ENCODE measurements at places on chromosomes 1 and 21.

- no peak for DNase-seq
Measured at GRCh38 chr1:40582116-40582515, 50.7 kb downstream of the ZNF684 start.

- no peak for DNase-seq
Measured at GRCh38 chr1:215358356-215358755, 208.7 kb upstream of the KCTD3 start.

DNA sequence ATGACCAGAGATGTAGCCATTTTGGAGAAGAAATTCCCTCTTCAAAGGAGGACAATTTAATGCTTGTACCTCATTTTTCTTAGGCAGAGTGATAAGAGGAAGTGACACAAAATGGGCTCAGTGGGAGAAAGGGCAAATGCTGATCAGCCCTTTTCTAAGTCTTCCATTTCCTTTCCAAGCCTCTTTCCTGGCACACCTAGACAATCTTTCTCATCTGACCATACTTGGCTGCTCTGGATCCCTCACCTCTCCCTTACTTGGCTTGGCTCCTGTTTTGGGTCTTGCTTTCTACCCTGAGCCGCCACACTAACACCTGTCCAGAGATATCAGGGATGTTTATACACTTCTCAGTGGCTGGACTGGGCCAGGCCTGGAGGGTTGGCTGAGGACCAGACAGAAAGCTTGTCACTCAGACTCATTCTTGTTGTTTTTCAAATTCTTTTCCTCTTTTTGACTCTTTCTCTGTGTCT is 13.1 kb downstream of the TXNIP start:
- no peak for DNase-seq

GRCh38 chr1:2493218-2493617 is 17.1 kb downstream of the PLCH2 start:
- DNase-seq: no peak

GRCh38 chr1:201697174-201697573 is 131.8 kb upstream of the IPO9 start:
- no peak for DNase-seq

- peak; percentile 16 for DNase-seq
Measured at GRCh38 chr1:246730839-246731238, 6.6 kb downstream of the SCCPDH start.

GRCh38 chr1:24541711-24542346 is 14.1 kb upstream of the NCMAP start:
- no peak for DNase-seq

DNA sequence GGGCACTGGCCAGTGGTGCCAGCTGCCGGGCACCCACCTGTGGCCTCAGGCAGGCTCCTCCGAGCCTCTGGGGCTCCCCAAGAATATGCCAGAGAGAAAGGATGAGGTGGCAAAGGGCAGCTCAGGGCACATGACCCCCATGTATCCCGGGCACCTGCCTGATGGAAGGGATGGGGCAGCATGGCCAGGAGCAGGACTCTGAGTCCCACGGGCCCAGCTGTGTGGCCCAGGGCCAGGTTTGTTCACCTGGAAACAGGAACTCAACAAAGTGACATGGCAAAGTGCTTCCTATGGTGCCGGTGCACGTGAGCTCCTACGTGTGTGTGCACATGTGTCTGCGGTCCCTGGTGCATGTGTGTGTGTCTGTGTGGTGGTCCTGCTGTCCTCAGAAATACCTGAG is 9.5 kb upstream of the GPR153 start:
- no peak for DNase-seq

DNA sequence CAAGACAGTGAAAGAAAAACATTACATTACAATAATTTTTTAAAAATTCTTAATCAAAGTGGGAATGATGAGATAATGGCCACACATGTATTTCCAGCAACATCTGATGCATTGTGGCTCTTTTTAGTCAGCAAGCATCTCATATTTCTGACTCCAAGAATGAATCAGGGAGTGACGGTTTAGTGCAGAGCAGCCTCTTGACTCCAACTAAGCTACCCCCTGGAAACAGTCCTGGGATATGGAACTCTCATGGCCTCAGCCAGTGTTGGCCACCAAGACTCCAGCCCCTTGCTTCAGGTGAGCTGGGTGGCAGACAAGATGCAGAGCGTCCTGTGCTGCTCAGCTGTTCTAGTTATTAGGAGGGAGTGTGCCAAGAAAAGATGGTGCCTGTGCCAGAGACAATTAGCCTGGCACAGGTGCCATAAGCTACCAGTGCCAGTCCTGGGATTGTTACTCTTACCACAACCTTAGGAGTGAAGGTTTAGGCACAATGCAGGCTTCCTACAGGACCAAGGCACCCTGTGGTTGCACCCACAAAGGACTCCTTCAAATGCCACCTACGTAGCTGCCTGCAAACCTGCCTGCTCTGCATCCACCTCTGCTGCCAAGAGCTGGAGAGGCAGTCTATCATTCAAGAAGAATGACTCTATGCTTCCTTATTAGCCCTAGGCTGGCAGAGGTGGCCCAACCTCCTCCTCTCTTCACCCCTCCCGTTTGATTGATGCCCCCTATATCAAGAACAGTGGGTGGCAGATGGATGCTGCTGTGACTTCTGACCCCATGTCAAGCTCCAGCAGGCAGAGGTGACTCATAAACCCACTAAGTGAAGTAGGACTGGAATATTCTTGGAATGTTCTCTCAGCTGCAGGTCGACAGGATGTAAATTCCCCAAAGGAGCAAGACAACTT is 6.0 kb upstream of the SEC16B start:
- DNase-seq: no peak

GRCh38 chr1:171270806-171271205 is 22.5 kb downstream of the FMO1 start:
- no peak for DNase-seq

DNA sequence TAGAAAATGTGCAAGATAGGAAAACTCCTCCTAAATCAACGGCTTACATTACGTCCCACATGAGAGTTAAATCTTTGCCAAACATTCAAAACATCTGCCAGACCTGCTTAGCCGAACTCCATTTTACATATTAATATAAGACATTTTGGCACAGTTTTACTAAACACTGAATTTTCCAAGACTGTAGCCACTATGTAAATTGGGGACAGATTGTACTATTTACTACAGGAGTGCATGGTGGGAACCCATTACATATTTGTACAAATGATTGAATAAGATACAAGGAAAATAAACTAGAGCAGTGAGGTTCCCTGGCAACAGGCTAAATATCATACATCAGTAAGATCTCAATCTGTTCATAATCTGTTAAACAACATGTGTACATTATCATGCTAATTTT is 1234.4 kb downstream of the KCNT2 start:
- DNase-seq: no peak

DNA sequence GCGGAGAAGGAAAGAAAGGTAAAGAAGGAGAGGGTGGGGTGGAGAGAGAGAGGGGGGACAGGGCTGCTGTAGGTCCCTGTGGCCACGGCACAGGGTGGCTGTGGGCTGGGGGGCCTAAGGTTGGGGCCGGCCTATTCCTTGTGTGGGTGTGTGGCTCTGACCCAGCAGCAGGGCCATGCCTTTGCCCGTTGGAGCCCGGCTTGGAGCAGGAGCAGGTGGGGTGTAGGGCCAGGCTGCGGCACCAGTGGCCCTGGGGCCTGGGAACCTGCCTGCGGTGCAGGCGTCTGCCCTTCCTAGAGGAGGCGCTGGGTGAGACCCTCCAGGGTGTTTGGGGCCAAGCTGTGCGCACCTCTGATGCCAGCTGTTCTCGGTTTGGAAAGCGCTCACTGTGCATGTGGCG is 19.7 kb upstream of the SUMO3 start:
- DNase-seq: no peak

- DNase-seq: no peak
Measured at GRCh38 chr1:24775348-24775747, 30.1 kb downstream of the CLIC4 start.

- no peak for DNase-seq
Measured at GRCh38 chr1:117644696-117645311, 39.0 kb downstream of the TENT5C start.

DNA sequence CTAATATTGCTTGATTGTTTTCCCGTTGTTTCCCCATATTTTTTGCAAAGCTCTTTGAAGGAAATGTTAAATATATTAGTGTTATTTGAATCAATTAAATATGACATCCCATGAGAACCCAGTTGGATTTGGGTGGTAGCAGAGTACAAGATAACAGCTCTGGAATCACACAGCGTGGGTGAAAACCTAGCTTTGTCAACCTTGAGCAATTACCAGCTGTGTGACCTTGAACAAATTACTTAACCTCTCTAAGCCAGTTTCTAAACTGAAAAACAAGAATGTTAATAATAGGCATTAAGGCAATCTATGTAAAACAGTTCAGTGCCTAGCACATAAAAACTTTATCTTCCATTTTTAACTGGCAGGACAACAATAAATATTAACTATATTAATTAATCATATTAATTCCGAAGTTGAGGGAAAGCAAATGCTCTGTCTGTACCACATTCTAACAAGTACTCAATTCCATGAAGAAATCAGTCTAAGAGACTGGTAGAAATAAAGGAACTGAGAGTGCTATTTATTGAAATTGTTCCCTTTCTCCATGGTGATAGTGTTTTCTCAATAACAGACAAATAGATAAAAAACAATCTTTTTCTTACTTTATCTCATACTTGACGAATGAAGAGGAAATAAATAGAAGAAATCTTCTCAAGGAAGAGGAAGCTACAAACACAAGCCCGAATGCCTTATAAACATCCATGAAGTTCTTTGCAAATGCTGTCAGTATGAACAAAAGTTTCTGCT is 27.0 kb downstream of the DNASE2B start:
- DNase-seq: no peak

GRCh38 chr1:228209657-228210056 is 1.8 kb downstream of the OBSCN start:
- no peak for DNase-seq

- DNase-seq: no peak
Measured at GRCh38 chr1:43984855-43985254, 5.8 kb downstream of the B4GALT2 start.

GRCh38 chr1:199152676-199153075 is 513.8 kb downstream of the PTPRC start:
- DNase-seq: no peak

GRCh38 chr1:156642265-156643048 is 540 bp downstream of the BCAN start:
- no peak for DNase-seq

DNA sequence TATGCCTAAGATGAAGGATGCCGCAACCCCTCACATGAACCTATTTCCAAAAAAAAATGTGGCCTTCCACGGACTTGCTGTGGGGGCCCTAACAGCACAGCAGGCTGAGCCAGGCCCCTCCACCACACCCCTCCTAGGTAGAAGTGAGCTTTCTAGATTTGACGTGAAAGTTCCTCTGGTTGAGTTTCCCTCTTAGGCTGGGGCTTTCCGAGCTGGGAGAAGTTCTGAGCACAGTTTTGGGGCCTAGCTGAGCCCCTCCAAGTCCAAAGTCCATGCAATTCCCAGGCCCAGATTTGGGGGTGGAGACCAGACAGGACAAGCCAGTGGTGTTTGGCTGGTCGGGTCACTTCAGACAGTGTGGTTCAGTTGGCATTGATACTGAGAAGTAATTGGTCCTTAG is 13.8 kb upstream of the PHLDA3 start:
- DNase-seq: no peak

- DNase-seq: no peak
Measured at GRCh38 chr1:203507759-203508158, 13.8 kb downstream of the OPTC start.

GRCh38 chr1:226679262-226679661 is 59.8 kb downstream of the ITPKB start:
- DNase-seq: peak; percentile 6

DNA sequence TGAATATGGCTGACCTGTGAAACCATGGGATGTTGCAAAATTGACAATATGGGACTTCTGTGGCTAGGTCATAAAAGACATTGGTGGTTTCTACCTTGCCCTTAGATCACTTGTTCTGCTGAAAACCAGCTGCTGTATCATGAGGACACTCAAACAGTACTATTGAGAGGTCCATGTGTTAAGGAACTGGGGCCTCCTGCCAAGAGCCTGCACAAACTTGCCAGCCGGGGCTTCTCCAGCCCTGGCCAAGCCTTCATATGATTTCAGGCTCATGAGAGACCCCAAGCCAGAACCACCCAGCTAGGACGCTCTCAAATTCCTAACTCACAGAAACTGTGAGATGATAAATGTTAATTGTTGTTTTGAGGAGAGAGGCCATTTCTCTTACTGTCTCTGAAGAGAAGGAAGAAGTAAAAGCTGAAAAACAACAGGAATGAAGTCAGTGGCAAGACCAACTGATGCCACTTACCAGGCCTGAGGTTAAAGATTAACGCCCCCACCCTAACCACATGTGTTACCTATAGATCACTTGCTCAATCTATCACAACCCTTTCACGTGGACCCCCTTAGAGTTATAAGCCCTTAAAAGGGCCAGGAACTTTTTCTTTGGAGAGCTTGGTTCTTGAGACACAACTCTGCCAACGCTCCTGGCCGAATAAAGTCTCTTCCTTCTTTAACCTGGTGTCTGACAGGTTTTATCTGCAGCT is 3.9 kb upstream of the PITHD1 start:
- DNase-seq: no peak

DNA sequence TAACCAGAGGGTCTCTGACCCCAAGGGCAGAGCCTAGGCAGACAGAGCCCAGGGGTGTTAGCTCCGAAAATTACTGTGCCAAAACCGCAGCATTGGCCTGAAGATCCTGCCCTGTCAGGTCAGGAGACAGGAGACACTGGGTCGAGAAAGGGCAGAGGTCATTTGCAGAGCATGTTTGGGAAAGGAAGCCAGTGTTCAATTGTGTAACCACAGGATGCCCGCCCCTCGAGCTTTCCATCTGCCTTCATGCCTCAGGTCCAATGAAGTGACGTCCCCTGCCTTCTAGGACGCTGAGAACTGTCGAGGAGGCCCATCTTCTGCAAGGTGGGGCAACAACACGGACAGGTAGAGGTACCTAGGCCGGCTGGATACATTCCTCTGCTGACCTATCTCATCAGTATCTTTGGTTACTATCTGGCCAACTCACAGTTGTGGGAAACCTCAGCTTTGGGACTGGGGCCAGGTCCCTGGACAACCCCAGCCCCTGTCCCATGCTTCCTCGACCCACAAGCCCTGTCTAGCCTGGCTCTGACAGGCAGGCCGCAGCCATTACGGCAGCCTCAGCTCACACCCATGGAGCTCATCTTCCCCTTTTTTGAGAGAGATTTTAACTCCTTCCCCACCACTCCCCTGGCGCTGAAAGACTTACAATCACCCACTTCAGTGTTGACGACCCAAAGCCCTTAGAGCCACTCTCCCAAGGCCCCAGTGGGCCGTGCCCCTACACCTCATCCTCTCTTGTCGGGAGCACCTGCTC is 1.3 kb downstream of the ARL8A start:
- DNase-seq: peak; percentile 47

- no peak for DNase-seq
Measured at GRCh38 chr1:151964510-151964909, 29.1 kb downstream of the S100A10 start.

DNA sequence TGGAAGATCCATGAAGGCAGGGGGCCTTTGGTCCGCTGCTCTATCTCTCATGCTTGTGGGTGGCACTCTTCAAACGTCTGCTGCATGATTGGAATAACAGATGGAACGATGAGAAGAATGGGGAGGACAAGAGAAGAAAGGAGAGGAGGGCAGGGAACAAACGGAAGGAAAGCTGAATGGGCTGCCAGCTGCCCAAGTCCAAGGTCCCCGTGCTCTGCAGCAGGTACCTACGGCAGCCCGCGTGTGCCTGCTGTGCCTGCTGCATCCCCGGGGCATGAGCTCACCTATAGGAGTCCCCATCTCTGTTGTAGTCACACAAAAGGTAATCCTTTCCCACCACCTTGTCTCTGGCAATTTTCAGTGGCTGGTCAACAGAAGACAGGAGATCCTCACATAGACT is 73.1 kb downstream of the SLC66A1 start:
- no peak for DNase-seq

Data from CD4-positive, alpha-beta T cell treated with Interleukin-4 for 1 hour (primary cell).